IMR-90 (cell line): ENCODE measurements at places on chromosomes 13 and 19.

DNA sequence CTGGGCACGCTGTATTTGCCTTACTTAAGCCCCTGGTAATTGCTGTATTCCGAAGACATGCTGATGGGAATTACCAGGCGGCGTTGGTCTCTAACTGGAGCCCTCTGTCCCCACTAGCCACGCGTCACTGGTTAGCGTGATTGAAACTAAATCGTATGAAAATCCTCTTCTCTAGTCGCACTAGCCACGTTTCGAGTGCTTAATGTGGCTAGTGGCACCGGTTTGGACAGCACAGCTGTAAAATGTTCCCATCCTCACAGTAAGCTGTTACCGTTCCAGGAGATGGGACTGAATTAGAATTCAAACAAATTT, 676 bp downstream of the BRCA2 start:
- no peak for DNase-seq

GRCh38 chr19:3263866-3264265, 39.4 kb downstream of the CELF5 start:
- DNase-seq = no peak

GRCh38 chr13:36965767-36966166, 33.4 kb downstream of the ALG5 start:
- DNase-seq = peak; percentile 90

- no peak for DNase-seq
Observed at GRCh38 chr13:48156466-48156865, 61.6 kb upstream of the MED4 start.

DNA sequence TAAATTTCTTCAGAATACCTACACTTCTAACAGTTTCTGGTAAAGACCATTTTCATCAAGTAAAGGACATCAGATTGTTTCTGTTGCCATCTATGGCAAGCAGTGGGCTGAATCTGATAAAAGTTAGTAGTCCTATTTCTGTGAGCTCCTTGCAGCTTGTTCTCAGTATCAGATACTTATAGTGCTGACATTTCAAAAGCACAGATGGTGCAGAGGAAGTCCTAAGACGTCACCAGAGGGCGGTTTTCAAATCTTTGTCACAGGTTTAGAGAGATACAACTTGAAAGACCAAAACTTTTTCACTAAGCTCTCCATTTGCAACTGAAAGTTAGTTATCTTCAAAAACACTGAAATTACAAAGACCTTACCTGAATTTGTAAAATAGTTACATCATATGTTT, 719.8 kb downstream of the SLITRK1 start:
- DNase-seq = peak; percentile 17

- DNase-seq = no peak
Observed at GRCh38 chr19:5143471-5144411, 174.8 kb downstream of the KDM4B start.

DNA sequence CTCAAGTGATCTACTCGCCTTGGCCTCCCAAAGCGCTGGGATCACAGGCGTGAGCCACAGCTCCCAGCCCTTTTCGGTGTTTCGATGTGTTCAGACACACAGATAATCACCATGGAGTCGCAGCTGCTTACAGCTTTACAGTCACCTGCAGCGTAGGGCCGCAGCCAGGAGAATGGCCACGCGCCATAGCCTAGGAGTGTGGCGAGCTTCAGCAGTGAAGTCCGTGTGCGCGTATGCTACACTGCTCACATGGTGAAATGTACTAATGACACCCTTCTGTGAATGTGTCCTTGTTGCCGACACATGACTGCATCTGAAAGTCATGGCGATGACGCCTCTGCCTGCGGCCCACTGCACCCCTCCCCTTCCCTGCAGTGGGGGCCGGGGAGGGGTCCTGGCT, 23.6 kb downstream of the AP3D1 start:
- no peak for DNase-seq

DNA sequence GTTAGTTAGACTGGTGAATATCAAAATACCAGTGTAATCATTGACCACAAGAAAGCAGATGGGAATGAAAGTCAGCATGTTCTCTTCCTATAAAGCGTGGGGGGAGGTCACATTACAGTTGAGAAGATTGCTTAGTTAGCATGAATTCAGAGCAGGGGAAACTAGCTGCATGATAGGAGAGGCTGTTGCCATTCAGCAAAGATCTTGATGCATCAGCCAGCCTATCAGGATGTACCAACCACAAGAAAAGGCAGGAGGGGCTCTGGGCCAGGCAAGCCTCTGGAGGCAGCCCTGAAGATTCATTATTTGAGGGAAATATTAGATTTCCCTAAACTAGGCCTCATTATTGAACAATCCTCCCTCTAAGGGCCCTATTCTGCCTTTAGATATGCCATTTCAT, 5.0 kb upstream of the MTMR6 start:
- peak; percentile 47 for DNase-seq

GRCh38 chr13:32669030-32669646, 82.9 kb downstream of the PDS5B start:
- DNase-seq = peak; percentile 67

DNA sequence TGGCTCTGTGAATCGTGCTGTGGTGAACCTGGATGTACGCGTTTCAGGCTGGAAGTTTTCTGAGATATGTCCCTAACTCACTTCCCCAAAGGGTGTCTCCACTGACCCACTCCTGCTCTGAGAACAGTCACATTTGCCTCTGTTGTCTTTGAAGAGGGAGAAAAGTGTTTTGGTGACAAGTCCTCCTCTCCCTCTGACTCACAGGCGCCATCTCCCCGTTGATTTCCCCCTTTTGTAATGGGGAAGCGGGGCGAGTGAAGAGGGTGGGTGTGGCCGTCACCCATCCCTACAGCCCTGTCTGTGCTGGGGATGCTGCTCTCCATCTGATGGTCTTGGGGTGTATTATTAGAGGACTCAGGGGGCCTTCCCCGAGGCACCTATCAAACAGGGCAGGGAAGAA, 9.6 kb downstream of the APC2 start:
- no peak for DNase-seq

- no peak for DNase-seq
Observed at GRCh38 chr19:42172261-42172660, 40.0 kb upstream of the POU2F2 start.

GRCh38 chr19:17226002-17226933, at the start of gene OCEL1:
TSS of gene OCEL1 (plus strand) at chr19:17226226. CDS start at chr19:17226248, 22 bp downstream.
- peak; percentile 95 for DNase-seq

GRCh38 chr13:47136504-47136941, 239.7 kb upstream of the HTR2A start:
- no peak for DNase-seq

DNA sequence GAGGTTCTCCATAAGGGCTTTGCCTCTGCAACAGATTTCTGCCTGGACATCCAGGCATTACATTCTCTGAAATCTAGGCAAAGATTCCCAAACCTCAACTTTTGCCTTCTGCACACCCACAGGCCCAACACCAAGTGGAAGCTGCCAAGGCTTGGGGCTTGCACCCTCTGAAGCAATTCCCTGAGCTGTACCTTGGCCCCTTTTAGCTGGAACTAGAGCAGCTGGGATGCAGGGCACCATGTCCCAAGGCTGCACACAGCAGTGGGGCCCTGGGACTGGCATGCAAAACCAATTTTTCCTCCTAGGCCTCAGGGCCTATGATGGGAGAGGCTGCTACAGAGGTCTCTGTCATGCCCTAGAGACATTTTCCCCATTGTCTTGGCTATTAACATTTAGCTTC, 943.2 kb downstream of the PCDH17 start:
- no peak for DNase-seq

- no peak for DNase-seq
Observed at GRCh38 chr13:43166644-43167457, 143.5 kb downstream of the DNAJC15 start.

GRCh38 chr19:21934593-21934992, 76.2 kb downstream of the ZNF208 start:
- no peak for DNase-seq

DNA sequence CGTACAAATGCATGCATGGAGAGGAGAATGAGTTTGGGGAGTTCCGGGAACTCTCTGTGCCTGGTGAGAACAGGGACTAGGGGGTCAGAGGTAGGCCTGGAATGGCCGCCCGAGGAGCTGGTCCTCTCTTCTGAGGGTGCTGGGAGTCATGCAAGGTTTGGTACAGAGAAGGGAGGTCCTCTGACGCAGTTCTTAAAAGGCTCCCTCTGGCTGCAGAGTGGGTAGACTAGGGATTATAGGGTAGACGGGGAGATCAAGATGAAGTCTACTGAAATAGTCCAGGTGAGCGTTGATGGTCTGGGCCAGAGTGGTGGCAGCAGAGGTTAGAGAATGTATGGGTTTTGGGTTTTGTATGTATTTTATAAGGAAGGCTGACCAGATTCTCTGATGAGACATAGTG, 796 bp downstream of the ZNF304 start:
- DNase-seq = peak; percentile 4

- DNase-seq = peak; percentile 12
Observed at GRCh38 chr13:113756441-113757097, 2.5 kb upstream of the TMEM255B start.

DNA sequence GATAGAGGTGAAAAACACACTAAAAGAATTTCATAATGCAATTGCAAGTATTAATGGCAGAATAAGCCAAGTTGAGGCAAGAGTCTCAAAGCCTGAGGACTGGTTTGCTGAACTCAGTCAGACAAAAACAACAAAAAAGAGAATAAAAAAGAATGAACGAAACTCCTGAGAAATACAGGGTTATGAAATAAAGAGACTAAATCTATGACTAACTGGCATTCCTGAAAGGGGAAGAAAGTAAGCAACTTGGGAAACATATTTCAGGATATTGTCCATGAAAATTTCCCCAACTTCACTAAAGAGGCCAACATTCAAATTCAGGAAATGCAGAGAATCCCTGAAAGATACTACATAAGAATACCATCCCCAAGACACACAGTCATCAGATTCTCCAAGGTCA, 47.8 kb downstream of the UBL3 start:
- DNase-seq = peak; percentile 32

DNA sequence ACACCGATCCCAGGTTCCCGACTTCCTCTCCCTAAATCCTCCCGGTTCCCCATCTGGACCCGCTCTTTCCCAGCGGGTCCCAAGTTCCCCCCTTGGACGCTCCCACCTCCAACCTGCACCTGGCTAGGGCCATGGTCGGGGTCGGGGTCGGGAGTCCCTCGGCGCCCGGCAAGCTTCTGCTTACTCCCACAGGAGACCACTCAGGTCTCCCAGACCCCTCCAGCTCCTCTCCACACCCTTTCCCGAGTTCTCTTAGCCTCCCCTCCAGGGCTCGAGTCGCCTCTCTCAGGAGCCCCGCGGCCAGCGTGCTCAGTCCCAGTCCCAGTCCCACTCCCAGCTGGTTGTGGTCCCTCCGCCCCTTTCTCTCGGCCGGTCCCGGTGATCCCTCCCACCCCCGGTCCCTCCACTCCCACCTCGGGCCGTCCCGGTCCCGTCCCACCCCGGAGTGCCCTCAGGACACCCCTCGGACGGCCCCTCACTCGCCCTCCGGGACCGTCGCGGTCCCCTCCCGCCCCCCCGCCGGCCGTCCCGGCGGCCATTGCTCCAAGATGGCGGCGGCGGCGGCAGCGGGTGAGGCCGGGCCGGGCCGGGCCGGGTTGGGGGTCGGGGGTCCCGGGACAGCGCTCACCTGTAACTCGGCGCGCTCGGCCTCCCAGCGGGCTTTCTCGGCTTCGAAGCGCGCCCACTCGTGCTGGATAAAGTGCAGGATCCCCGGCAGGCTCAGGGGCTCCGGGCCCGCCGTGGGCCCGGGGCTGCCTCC, at the start of gene FKRP:
Gene FKRP, plus strand, starts transcription at position 537 of the 760 bp plus-strand sequence. CDS start 9,394 bp downstream, outside the sequence.
- no peak for DNase-seq

- DNase-seq = no peak
Observed at GRCh38 chr13:99104396-99104795, 96.3 kb upstream of the UBAC2 start.

DNA sequence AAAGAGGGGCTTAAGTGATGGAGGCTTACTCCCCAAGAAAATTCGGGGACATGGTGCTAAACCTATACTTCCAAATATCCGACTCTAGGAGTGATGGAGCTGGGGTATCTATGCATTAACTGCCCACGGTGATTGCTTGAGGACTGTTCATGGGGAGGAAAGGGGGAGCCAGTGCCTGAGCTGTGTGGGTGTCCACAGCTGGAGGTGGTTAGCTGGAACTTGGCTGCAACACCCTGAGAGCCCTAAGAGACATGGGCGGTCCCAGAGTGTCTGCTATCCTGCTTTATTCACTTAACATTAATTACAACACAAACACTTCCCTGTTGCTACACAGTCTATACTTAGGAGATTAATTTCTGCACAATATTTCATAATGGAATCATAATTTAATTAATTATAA, 28.1 kb upstream of the POMP start:
- no peak for DNase-seq

DNA sequence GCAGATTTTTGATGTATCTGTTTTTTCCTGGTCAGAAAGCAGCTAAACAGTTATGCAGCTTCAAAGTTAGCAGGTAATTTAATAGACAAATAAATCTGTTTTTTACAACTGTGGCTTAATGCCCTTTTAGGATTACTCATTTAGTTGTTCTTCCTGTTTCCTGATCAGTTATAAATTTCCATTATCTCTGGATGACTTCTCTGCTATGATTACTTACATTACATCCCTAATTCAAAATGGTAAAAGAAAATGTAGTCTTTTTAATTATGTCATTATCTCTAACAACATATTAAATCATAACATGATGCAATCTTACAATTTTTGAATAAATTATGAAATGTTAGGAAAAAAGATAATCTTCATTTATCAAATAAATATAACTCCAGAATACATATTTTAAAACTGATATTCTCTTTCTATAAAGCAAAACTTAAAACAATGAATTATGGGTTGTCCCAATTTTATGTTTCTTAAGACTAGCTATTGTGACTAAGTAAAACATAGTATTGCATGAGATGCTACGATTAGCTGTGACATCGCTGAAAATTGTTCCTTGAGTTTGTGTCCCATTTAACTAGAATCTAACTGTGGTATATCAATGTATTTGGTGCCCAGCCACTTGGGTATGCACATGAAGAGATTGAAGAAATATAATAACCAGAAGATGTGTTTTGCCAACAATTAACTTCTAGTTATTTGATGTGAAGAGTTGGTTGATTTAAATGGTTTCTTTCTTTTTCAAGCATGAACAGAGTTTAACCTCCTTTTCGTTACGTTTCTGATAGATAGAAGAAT, 605.3 kb upstream of the SPRY2 start:
- no peak for DNase-seq

DNA sequence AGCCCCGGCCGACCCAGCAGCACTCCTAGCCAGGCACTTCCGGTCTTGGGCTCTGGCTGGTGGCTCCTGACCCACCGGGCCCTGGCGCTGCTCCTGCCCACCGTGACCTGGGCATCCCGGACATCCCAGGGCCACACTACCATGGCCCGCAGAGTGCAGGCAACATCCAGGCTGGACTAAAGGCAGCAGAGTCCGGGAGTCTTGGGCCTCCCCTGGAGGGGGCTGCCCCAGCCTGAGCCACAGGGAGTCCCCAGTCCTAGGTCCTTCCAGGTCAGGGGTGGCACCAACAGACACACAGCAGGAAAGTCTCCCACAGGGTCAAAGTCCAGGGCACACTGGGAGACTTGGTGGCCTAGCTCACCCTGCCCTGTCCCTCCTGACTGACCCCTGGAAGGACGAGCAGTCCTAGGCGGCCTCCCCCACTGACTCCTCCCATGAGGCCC, 10.8 kb downstream of the LSM4 start:
- DNase-seq = no peak

DNA sequence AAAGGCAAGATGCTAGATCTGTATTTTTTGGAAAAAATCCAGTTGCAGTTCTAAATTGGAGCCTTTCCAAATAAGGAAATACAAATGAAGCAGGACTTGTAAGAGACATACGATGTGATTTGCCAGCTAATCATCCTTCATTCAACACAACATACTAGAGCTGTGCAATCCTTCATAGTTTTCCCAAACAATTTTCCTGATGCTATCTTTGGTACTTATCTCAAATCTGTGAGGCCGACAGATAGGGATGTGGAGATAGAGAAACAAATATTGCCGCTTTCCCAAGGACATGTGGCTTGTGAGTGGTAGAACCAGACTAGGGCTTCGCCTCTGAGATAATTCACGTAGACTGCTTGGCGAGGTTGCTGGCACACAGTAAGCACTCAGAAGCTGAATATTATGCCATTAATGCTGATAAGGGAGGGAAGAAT, 176.6 kb downstream of the LMO7 start:
- peak; percentile 35 for DNase-seq
